ENCODE measurements at places on chromosomes 5 and 9.

GRCh38 chr5:43634621-43635020 is 31.6 kb downstream of the NNT start:
- no peak for DNase-seq

- DNase-seq, result no peak
Measured at GRCh38 chr5:38379350-38379937, 121.1 kb downstream of the EGFLAM start.

GRCh38 chr9:75939536-75940111 is 49.2 kb downstream of the PCSK5 start:
- DNase-seq, result no peak

DNA sequence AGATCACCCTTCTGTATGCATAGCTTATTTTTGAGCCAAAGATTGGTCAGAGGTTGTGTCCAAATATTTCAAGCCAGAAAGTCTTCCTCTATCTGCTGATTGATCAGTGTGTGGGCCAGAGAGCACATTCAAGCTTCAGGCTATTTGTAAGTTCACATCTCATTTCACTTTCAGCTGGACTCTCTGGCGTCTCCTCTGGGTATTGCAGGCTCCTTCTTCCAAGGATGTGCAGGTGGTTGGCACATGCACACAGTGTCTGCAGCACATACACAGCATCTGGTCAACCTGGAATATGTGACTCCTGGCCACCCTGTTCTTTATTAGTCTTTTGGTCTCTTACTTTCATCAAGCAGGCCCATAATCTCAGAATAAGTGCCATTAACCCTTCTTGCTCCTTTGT is 516.1 kb downstream of the ANXA1 start:
- peak; percentile 15 for DNase-seq

GRCh38 chr5:96717874-96718273 is 55.7 kb downstream of the CAST start:
- no peak for DNase-seq

DNA sequence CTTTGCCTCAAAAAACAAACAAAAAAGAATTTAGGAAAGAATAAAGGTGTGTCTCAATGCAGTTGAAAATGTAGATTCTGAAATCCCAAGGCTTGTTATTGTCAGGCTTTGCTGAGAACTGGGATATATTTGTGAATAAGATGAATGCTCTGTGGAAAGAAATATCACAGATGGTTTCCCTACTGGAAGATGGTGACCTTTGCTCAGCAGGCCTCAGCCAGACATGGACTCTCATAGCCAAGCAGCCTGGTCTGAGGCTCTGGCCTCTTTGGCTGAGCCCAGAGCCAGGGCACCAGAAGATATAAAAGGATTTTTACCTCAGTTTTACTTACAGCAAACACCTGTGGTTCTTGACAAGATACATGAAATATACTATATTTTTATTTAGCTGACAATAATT is 37.1 kb downstream of the AGXT2 start:
- no peak for DNase-seq

DNA sequence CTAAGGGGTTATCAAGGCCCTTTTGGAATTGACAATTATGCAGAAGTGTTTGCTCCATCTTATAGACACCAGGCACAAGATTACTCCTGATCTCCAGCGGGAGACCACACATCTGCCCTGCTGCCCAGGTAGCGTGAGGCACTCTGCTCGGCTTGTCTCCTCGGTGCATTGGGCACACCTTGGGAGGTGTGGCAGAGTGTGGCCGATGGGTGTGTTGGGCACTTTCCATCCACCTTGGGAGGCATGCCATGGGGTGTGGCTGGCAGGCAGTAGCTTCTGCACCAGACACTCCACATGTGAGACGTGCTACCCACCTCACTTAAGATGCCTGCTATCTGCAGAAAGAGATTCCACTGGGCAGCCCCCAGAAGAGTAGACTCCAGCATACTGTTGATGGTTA is 54.1 kb downstream of the GADD45G start:
- no peak for DNase-seq

DNA sequence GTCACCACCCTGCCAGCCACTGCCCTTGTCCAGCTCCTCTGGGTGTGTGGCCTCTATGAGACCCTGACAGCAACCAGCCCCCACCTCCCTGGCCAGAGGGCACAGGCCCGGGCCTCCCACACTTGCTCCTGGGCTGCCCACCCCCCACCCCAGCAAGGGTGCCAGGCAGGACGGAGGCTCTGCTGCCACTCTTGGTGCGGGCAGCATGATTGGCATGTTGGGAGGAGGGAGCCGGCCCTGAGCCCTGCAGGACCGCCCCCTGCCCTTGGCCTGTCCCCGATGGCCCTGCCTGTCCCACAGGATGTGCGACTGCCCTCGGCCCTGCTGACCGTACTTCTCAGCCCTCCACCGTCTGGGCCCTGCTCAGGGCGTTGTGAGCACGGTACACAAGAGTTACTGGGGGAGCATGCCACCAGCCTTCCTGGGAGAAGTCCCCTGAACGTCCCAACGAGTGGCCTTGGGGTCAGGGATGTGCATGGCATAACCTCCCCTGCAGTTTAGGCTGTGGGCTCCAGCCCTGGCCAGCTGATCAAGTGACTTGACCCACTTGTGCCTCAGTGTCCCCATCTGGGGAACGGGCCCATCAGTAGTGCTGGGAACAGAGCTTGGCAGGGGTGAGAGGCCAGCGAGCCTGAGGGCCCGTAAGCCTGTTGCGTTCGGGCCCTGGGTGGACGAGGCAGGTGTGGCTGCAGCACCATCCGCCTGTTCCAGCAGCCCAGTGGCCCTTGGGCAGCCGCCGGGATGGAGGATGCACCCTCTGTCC is 16.0 kb downstream of the GPSM1 start:
- no peak for DNase-seq

GRCh38 chr9:127163409-127163808 is 41.0 kb upstream of the ANGPTL2 start:
- DNase-seq, result no peak

DNA sequence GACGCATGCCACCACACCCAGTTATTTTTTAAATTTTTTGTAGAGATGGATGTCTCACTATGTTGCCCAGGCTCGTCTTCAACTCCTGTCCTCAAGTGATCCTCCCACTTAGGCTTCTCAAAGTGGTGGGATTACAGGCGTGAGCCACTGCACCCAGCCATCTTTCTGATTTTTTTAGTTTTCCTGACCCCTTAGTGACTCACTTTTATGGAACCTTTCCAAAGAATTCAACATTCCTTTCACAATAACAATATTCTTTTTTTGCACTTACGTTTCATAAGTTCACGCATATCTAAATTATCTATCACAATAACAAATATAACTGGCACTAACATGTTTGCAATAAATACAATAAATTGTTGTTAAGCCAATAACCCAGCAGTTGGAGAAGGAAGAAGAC is 8.5 kb downstream of the ELOVL7 start:
- no peak for DNase-seq

DNA sequence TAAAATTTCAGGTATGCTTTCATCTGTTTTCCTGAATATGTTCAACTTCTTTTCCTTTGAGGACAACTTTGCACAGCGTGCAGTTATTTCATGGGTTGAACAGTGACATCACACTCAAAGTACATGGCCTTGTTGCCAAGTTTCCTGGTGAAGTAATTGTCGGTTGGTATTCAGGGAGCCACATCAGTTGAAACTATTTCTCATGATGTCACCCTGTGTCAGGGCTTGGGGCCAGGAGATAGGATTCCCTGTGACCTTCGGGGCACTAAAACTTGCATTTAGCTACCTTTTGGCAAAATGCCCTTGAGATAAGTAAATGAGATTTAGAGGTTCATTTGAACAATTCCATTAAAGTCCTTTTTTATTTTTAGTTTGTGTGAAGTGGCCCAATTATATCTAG is 383.9 kb downstream of the SH3GL2 start:
- peak; percentile 8 for DNase-seq

- no peak for DNase-seq
Measured at GRCh38 chr5:157444224-157444623, 15.8 kb upstream of the NIPAL4 start.

DNA sequence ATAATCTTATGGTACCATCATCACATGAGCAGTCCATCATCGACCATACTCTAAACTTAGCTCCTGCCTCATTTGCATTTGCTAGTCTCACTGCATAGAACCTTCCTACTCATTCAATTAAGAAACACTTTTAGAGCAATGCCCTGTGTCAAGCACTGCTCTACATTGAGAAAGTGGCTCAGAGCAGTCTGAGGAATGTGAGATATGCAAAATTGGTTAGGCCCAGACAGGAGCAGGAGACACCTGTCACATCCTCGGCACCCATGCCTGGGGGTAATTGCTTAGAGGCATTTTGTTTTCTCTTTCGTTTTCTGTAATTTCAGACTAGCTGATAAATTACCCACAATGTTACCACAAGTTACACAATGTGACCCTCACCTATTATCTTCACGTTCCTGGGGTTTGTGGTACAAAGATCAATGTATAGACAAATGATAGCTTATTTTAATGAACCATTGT is 4.9 kb upstream of the RARS1 start:
- no peak for DNase-seq

All from HEK293T (cell line).